GDM1 (cell line): ENCODE measurements at places on chromosomes 6 and 20.

DNA sequence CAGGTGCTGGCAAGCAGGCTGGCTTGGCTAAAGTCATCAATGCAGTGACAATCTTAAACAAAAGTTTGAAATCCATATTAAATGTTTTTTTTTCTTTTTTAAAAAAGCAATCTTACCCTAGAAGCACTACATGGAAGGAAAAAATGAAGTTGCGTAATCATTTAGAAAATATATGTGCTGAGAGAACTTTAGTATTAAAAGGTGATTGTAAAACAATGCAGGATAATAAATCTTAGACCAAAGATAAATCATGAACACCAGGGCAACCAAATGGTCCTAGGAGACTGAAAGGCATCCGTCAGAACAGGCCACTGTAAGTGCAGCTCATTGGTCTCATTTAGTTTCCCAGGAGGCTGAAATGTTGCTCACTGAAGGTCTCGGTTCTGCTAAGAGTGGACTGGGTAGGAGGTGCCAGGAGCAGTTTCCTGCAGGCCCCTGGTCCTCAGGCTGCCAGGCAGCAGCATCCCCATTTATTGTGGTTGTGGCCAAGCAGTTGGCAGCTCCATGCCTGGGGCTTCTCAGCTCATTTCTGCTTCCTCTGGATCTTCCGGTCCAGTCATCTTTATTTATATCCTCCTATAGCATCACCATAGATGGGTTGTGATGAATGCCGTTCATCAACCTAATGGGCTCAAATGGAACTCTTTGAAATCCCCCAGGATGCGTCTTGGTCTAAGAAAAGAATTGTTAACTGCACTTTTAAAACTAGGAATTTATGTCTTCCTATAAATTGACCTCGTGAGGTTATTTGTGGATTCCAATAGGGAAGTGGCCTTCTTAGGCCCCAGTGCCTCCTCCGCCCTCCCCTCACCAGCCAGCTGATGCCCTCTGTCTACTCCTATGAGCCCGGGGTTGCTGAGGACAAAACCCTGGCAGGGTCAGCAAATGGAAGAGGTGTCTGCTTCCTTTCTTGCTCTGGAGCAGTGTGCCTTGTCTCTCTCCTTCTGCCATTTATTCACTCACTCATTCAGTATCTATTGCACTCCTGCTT, 269.0 kb downstream of the UST start:
- DNase-seq = peak; percentile 70

GRCh38 chr6:6697620-6698019, 109.1 kb downstream of the LY86 start:
- DNase-seq = no peak

DNA sequence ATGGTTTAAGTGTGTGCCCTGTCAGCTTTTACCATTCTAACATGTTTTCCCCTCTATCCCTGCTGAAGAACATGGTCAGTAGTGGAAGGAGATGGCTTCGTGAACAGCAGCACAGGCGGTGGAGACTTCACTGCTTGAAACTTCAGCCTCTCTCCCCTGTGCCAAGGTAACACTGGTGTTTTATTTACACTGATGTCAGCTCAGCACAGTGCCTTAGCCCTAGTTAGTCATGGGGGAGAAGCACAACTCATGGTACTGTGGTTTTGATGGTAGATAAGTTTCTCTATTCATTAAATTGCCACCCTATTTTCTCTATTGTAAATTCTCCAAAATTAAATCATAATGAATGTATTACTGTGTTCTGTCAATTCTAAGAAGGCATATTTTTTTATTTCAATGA, 56.6 kb downstream of the MTHFD1L start:
- DNase-seq = no peak

- no peak for DNase-seq
These were observed 40.5 kb downstream of the DSE start for GRCh38 chr6:116411284-116411623.

GRCh38 chr20:34420975-34421374, 57.9 kb downstream of the ITCH start:
- DNase-seq = no peak

DNA sequence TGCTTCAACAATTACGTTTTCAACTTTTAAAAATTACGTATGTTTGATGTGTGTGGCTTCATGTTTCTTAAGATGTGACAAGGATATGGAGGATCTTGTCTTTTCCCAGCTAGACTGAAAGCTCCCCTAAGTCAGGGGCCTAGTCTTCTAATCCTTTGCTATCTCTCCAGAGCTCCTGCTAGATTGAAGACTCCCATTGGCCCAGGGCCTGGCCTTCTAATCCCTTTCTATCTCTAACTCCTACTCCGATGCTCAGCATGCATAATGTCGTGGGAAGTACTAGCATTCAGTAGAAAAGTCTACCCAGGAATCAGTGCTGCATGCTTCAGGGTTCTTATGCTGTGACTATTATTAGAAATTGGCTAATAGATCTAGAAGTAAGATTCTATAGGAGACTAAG, 144.8 kb upstream of the SUPT3H start:
- no peak for DNase-seq

DNA sequence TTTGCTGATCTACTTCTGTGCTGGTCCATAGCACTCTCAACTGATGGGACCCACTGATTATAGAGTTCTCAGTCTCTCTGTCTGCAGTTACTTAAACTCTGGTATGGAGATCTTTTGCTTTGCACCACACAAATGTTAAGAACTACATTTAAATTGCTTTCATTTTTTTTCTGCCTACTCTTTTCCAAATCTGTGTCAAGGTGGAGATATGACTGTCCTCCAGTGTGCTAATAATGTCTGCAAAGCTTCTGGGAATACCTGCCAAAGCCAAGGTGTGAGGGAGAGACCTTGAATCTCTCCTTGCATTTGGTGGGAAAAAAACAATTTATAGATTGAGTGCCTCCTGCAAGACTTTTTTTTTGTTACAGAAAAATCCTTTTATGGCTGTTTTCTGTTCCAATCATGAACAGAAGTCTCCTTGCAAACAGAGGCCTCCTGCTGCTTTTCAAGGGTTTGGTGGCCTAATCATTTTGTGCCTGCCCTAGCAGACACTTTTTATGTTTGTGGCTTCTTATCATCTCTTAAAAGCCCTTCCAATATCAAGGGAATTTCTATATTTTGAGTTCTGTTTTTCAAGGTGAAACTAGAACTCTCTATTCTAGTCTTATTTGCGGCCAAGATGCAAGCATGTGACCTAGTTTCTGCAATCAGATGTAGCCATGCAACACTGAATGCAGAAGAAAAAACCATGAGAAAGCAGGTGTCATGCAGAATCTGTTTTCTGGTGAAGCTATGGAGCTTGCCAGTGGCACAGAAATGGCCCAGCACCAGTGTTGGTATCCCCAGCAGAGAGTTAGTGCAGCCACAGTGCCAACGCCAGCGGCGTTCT, 23.2 kb upstream of the AKIRIN2 start:
- DNase-seq = no peak

GRCh38 chr6:107670792-107671199, 153.3 kb downstream of the SCML4 start:
- DNase-seq = peak; percentile 36

DNA sequence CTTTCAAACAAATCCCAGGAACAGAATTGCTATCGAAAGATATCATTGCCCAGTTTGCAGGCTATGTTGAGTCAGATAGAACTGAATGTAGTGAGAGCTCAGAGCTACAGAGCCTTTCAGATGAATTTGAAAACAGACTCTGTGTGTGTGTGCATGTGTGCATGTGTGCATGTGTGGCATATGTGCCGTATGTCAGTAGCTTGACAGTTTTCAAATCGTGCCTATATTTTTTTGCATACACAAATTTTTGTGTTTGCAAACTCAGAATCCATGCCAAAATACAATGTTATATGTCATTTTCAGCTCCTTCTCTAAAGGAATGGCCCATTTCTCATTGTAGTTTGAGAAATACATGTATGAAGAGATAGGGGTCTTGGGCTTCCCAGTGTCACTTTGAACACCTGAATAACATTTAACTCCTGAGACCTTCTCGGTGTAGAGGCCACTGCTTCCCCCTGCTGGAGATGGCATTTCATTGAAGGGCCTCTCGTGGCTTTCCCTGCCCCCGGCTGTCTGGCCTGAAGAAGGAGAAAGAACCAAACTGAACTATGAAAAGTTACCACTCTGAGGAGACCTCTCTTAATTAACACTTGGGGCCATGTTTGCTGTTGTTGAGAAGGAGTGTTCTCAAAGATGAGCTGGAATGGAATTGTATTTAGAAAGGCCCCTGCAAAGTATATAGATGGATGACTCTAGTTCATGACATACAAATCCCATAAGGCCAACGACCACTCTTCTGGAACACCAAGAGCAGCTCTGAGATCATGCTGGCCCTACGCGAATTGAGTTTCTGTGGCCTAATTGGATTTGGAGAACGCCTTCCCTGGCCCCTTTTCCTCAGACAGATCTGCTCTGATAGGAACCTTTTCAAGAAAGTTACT, 58.7 kb downstream of the VAPB start:
- DNase-seq = peak; percentile 8

GRCh38 chr20:36574366-36575135, 1.2 kb downstream of the TGIF2 start:
- DNase-seq = no peak

GRCh38 chr6:47414423-47415167, 63.0 kb upstream of the CD2AP start:
- no peak for DNase-seq

- no peak for DNase-seq
These were observed 1027.6 kb downstream of the EYS start for GRCh38 chr6:64679416-64679815.

- DNase-seq = no peak
These were observed 161.1 kb downstream of the ERMARD start for GRCh38 chr6:169912266-169913095.

DNA sequence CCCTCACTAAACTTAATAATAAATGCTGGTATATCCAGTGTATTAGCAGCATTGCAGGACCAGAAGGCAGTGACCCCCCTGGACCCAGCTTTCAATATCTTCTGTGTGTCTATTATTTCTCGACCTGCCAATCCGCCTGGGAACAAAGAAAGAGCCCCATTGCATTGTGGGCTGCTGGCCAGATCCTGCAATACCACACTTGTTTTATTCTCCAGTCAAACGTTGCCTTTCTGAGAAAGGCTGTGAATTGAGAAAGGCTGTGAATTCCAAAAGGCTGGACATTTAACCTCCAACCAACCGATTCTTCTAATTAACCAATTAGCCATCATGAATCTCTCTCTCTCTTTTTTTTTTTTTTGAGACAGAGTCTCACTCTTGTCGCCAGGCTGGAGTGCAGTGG, 1.5 kb upstream of the MTO1 start:
- DNase-seq = no peak

DNA sequence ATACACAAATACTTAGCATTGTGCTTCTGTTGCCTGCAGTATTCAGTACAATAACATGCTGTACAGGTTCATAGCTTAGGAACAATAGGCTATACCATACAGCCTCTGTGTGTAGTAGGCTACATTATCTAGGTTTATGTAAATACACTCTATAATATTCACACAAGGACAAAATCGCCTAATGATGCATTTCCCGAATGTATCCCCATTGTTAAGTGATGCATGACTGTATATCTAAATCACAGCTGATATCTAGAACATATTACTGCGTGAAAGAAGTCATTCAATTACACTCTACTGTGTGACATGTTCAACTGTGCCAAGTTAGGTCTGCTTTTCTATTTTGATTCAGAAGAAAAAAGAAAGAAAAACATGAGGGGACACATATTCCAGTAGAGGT, 633.5 kb downstream of the RFPL4B start:
- no peak for DNase-seq

- DNase-seq = no peak
These were observed 207.5 kb downstream of the CLIC5 start for GRCh38 chr6:45808042-45808645.

DNA sequence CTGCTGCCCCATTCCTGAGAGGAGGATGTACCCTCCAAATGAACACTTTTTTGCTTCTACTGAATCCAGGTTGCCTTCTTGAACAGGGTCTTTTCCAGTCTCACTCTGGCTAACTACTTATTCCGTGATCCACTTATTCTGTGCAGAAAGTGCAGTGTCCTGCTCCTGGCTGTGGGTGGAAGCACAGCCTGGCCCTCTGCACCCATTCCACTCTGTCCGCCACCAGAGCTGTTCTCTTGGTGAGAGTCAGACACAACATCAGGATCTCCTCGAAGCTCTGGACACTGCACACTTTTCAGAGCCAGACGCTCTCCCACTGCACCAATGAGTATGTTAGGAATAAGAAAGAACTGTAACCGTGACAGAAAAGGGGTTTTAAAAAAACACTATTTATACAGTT, 174.2 kb downstream of the MCHR2 start:
- DNase-seq = no peak

DNA sequence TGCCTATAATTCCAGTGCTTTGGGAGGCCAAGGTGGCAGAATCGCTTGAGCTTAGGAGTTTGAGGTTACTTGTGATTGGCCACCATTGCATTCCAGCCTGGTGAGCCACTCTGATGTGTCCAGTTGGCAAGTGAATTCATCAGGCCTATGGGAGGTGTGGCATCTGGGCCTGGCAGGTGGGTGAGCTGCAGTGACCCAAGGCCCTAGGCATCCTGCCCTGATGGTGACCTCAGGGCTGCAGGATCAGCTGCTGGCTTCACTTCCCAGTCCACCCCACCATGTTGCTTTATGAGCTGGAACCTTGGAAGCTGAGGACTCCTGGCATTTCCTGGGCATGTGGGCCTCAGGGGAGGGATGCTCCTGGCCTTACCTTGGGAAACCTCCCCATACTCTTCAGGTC, 20.5 kb downstream of the RSPH9 start:
- DNase-seq = no peak

DNA sequence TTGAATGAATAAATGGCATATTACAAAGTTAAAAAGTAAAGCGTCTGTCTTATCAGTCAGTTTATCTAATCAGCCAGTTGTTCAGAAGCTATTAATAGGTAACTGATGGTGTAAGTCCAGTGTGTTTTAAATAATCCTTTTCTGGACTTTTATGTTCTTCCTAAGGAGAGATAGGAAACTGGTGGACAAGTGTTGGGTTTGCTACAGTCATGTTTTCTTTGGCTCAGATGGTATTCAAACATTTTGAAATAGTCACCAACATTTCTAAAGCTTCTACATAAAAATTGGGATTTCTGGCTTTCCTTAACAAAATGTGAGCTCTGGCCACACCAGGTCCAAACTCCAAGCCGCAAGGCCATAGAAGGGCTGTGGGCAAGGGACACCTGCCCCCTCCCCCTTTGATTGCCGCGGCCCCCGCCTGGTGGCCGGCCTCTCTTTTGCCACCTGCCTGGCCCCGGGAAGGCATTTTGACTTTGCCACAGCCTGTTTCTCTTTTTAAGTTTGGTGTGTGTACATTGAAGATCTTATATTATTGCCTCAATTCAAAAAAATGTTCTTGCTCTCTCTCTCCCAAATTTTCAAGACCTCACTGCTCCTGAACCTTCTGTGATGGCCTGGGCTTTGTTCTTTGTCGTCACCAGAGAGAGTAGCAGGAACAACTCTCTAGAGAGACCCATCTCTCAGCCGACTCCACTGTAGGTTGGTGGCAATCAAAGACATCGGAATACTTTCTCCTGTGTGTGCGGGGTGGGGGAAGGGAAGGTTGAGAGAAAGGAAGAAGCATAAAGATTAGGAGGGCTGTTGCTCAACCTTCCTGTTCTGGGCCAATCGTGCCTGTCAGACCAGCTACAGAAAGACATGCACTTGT, 84.0 kb upstream of the ZNF217 start:
- peak; percentile 75 for DNase-seq
